A549 (cell line): ENCODE measurements at places on chromosomes 3 and 15. TPM values are rescaled to one million over a fixed set of nuclear protein-coding genes. Genes with fewer than 3 reads are reported as not detected.

The CRYGS gene
- 0.65 to 0.84 TPM (median 0.78 TPM) in 3 replicates for polyA plus RNA-seq

The COL7A1 gene
- polyA plus RNA-seq = 213 to 273 TPM (median 240 TPM) in 3 replicates

The OXTR gene
- 2.4 to 3.7 TPM (median 3.2 TPM) in 3 replicates for polyA plus RNA-seq

The CHST2 gene
- 0.17 to 0.28 TPM (median 0.26 TPM) in 3 replicates for polyA plus RNA-seq

The LXN gene
- 36.5 to 51.8 TPM (median 37.9 TPM) in 3 replicates for polyA plus RNA-seq

DNA sequence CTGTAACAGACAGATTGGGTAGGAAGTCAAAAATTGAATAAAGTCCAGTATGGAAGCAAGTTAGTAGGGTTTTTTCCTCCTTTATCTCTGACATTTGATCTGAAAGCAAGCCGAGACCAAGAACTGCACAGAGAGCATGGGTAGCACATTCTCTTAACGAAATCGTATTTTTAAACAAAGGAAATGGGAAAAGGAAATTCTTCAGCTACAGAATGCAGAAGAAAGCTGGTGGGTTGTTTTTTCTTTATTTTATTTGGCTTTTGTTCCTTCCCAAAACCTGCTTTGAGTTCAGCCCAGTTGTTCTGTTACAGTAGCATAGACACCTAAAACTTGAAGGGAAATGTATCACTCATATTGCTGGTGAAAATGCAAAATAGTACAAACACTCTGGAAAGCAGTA lies 397.0 kb downstream of the GBE1 start:
- DNase-seq = no peak

DNA sequence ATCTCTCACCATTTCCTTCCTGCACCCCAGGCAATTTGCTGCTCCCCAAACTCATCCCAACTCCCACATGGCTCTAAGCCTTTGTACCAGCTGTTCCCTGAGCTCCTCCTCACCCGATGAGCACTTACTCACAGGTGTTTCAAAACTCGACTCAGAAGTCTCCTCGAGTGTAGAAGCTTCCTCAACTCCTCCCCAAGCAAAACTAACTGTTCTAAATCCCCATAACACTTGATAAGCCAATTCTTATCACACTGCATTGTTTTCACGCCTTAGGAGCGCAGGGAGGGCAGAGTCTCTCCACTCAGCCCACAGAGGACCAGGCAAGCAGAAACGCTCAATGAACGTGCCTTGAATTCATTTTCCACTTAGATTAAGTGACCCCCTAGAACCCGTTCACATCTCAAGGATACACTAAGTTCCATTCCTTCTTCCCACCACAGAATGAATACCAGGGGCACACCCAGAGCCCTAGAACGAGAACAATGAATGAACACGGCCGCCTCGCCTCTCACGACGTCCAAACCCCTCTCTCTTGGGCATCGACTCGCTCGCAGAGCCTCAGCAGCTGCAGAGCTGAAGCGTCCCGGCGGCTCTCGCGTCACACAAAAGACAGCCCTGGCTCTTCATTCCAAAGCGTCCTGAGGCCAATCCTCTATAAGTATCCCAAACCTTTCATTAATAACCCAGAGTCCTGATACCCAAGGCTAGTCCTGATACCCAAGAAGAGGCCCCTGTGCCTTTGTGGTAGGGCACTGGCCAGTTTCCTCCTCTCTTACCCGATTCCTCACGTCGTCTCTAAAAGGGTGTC lies 1.1 kb downstream of the RAF1 start:
- peak; percentile 28 for DNase-seq

DNA sequence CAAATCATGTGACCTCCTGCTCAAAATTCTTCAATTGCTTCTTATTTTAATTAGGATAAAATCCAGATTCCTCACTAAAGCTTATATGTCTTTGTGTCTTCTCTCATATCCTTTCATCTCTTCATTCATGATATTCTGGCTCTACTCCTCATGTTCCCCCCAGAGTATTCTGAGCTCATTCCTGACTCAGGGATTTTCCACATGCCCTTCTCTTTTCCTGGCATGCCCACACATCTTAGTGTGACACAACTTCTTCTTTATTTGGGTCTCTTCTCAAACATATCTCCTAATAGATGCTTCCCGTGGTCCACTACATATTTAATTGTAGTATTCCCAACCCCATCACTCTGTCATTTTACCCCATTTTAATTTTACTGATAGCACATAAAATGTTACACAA lies 15.2 kb upstream of the MBNL1 start:
- DNase-seq = no peak

- DNase-seq = no peak
Measured at GRCh38 chr15:74022706-74023470, 28.4 kb downstream of the PML start.

GRCh38 chr3:133412183-133413132 lies 12.6 kb downstream of the BFSP2 start:
- DNase-seq = no peak

DNA sequence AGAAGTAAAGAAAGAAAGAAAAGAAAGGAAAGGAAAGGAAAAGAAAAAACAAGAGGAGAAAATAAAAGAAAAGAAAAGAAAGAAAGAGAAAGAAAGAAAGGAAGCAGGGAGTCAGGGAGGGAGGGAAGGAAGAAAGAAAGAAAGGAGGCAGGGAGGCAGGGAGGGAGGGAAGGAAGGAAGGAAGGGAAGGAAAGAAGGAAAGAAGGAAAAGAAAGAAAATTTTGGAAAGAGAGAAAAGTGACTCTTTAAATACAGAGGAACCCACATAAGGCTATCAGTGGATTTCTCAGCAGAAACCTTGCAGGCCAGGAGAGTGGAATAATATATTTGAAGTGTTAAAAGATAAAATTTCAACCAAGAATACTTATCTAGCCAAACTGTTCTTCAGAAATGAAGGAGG lies 44.2 kb upstream of the GNB4 start:
- DNase-seq = no peak

- no peak for DNase-seq
Measured at GRCh38 chr3:76651784-76652183, 388.1 kb upstream of the ROBO2 start.

DNA sequence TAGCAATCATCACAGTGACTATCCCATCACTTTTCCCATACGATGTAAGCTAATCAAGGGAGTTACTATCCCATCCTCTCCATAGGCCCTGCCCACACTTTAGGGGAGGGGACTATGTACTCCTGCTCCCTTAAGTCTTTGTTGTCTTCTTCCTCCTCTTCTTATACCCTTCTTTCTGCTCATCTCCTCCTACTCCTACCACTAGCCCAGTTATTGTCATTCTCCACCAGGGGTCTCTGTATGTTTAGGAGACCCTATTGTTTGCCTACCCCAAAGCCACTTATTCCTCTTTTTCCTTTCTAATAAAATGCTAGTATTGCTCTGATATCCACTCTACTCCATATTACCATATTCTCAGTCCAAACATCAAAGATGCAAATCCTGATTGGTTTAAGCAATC lies 27.8 kb downstream of the STAC start:
- DNase-seq = peak; percentile 3

DNA sequence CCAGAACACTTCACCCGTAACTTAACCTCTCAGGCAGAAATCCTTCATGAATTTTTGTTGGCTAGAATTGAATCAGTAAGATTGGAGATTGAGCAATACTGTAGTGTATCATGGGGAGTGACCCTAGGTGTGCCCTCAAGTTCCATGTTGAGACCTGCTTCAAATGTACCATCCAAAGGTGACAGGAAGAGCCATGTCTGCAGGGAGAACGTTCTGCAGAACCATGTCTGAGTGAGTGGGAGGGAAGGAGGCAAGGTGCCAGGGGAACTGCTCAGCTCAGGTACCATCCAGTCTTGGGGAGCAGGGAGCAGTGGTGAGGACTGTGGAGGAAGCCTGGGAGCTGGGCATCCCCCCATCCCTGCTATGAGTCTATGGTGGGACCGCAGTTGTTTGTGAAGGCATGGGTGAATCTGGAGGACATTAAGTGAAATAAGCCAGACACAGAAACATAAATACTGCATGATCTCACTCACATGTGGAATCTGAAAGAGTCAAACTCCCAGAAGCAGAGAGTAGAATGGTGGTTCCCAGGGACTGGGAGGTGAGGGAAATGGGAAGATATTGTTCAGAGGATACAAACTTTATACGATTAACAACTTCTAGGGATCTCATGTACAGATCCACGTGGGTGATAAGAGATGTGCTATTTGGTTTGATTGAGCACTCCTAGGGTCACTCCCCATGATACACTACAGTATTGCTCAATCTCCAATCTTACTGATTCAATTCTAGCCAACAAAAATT lies 23.3 kb downstream of the CFAP161 start:
- no peak for DNase-seq

GRCh38 chr3:64133987-64134386 lies 91.3 kb downstream of the PRICKLE2 start:
- no peak for DNase-seq

DNA sequence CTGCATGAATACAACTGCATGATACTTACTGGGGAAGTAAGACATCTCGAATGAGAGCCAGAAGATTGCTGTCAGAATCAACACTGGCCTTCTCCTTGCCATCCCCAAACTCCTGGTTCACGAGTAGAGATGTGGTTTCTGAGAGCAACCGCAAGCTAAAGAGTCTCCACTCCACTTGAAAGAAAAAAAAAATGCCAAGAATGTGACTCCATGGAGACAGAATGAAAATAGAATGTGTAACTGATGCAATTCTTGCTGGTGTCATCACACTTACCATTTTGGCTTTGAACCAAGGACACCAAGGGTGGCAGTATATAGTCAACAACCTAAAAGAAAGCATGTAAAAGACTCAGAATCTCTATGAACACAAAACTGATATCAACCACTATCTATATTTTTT lies 280.4 kb downstream of the ULK4 start:
- no peak for DNase-seq

- DNase-seq = no peak
Measured at GRCh38 chr3:63967675-63968611, 55.4 kb downstream of the PSMD6 start.

DNA sequence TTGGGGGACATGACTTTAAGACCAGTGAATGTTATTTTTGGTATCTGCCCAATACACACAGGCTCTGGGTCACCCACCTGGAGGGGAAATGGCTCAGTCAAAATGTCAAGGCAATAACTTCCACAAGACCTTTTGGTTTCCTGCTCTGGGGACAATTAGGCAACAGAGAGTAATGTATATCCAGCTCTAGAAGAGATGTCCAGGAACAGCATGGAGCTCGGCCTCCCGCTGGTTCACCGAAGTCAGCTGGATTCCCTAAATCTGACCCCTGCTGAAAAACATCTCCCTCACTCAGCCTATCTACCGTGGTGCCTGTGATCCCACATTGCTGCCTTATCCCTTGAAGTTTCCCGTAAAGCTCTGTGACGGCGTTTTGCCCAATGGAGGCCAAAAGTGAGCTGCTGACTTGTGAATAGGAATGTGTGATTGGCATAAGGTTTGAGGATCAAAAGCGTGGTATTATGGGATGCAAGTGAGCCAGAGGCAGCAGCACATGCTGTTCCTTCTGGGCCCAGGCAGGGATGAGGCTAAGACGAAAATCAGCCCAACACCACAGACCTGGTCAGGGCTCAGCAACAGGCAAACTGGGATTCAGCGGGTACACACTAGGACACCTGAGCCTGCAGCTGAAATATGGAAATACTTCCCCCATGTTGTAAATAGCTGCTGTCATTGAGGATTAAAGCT lies 47.2 kb upstream of the SLC6A11 start:
- no peak for DNase-seq

- DNase-seq = no peak
Measured at GRCh38 chr15:93515256-93516051, 426.4 kb upstream of the RGMA start.
